ENCODE measurements at places on chromosomes 1 and 21.
A peak's percentile ranks its signal among the peaks of the same experiment; 100 is the strongest.

DNA sequence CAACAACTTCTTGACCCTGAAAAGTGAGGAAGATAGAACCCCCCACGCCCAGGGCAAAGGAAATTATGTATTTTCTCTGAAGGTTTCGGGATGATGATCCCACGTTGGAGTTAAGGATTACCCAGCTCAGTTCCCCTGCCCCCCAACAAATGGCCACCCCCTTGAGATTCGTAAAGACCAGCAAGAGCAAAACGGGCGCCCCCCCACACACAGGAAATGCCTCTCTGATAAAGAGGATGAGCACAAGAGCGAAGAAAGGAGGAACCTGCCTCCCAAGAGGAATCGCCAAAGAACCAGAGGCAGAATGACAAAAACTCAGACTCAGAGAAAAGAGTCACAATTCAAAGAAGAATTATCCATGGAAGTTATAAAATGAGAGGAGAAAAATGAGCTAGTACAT, 576.9 kb downstream of the MATN1 start:
- DNase-seq, result no peak

DNA sequence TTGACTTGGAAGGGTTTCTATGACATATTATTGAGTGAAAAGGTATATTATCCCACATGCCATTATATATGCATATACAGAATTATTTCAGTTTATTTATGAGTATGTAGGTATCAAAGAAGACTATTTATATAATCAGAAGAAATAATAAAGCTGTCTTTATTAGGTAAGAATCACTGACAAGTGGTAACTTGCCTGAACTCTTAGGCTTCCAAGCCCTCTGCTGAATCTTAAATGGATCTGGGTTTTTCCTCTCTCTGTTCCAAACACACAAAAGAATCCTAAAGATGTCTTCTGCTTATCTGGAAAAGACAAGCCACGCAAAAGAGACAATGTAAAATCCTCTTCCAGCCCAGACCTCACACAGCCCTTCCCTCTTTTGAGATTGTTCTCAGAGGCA, 14.9 kb upstream of the SEC16B start:
- DNase-seq, result no peak

DNA sequence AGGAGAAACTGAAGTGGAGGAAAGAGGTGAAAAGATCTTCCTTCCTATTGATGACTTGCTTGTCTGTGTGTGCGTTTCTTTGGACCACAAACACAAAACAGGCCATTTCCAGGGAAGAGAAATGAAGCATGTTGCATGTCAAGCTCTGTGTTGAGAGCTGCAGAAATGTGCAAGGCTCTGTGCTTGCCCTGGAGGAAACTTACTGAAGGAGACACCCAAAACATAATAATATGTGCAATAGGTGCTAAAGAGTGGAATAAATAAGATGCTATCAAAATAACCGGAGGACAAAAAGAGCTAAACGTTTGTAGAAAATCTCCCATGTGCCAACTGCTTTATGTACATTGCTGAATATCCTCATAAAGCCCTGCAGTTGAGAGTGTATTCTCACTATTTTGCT, 195.2 kb upstream of the HMGB4 start:
- DNase-seq, result no peak

DNA sequence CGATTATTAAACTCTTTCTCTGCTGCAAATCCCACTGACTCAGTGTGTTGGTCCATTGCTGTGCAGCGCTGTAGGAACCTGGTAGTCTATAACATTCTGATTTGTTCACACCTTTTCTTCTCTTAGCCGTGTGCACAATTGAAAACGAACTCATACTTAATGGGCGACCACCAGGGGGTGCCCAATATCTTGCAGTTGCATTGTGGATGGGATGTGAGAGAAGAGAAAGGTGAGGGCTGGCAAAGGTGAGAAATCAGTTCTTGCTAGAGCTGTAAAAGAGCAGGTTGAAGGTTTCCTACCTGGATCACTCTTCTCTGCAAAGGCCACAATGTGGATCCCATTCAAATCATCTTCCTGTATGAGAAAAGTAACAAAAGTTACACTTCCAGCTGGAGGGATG, 51.0 kb downstream of the CASQ2 start:
- DNase-seq, result peak; percentile 33

- DNase-seq, result peak; percentile 18
These were observed 346.9 kb upstream of the DAB1 start for GRCh38 chr1:57770772-57771171.

DNA sequence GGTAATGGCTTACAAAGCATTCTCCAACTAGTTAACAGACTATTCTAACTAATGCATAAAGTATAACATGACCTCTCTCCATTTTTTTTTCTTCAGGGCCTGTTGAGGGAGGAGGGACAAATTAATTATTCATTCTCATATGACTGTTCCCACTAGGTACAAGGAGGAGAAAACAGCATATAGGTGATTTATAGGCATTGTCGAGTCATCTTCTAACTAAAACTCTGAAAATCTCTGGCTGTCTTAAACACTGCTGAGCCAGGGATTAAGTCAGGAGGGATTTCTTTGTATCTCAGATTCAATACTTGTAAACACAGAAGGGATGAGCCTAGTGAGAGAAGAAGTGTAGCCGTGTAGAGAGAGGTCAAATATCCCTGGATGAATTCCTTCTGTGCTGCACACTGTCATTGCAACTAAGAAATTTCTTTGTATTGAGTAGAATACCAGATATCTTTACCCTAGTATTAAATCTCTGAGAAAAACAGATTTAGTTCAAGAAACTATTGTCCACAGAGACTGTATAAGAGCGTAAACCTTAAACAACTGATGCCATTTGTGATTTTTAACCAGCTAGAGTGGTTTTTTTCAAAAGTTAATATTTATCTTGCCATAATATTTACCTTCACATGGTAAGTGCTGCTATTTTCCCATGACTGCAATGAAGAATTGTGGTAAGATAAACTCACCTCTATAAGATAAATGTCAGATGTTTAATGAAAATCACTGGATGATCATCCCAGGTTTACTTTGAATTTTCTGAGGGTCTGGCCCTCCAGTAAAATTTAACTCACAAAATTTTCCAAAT, 465.3 kb downstream of the RWDD3 start:
- no peak for DNase-seq

DNA sequence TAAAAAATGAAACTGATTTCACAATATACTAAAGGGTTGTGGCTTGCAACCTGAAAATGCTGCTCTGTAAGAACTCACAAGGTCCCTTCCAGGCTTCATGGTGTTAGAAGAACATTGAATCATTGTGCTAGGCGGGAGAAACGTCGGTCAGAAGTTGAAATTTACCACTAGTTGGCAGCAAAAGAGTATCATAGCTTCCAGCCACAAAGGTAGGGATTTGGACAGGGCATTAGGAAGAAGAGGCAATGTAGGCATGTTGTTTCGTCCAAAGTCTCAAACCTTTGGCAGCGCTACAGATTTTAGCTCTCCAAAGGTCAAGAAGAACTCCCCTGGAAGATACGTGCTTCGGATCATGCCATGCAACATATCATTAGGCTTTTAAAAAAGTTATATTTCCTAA, 62.5 kb upstream of the ZP4 start:
- DNase-seq, result peak; percentile 16

- peak; percentile 43 for DNase-seq
These were observed 622.4 kb upstream of the PKN2 start for GRCh38 chr1:88061492-88062177.

DNA sequence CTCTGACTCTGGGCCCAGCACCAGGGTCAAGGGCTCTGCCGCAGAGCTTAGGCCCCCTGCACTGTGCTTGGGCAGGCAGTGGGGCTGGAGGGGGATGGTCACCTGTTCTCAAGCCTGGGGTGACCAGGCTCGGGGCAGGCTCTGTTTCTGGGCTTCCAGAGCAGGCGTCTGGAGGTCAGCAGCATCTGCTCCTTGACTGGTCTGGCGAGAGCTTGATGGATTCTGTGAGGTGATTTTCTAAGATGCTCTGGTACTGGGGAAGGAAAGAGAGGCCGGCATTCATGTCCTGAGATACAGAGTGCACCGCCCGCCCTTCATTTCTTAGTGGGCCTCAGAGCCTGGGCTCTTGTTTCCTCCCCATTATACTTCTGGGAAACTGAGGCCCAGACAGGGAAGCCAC, 24.5 kb downstream of the RAB7B start:
- DNase-seq, result no peak

DNA sequence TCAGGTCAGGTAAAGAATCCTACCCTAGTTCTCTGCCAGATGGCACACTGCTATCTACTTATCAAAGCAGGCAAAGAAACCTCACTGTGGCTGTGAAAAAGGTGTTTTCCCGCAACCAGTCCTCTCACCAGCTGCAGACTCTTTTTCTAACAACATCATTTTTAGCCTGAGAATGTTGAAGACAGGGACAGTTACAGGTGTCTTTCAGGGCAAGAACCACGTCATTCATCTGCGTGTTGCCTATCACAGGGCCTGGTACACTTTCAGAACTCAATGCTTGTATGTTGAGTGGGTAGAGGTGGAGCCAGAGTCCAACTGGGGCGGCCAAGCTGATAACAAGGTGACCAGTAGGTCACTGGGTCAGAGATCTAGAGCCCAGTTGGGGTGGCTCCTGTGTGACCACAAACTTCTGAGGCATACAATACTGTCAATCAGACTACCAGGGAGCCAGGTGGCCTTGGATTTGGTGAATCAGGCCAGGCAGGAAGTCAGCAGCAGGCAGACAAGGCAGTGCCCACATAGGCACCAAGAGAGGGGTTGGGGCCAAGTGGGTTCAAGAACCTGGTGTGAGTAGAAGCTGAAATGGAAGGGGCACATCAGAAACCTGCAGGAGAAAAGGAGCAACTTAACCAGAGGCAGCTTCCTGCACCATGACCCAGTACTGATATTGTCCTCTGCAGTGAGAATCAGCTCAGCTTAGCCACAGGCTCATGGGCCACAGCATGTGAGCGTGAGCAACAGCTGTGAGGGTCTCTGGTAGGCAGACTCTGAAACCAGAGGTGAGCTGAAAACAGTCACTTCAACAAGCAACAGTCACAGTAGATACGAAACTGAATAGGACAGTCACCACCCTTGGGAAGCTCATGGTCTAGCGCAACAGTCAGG, 123.6 kb downstream of the DTL start:
- DNase-seq, result no peak

DNA sequence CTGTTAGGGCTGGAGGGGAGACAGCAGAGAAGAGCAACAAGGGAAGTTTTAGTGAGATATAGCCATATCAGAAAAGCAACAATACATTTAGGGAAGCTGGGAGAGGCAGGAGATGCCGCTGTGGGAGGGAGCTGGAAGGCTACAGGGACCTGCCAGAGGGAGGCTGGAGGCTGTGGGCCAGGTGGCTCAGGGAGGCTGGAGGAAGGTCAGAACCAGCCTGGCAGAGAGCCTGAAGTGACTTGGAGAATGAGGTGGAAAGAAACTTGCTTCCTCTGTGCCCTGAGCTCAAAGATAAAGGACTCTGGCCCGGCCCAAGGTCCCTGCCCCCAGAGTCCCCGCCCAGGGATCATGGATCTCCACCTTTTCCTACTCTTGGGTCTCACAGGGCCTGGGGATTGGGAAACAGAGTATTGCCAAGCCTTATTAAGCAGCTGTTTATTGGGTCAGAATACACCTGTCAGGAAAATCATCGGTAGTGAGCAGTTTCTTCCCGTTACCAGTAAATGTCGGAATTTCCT, 85.9 kb downstream of the KIF26B start:
- DNase-seq, result no peak

GRCh38 chr1:13702425-13703127, 2.6 kb downstream of the PRDM2 start:
- DNase-seq, result no peak

DNA sequence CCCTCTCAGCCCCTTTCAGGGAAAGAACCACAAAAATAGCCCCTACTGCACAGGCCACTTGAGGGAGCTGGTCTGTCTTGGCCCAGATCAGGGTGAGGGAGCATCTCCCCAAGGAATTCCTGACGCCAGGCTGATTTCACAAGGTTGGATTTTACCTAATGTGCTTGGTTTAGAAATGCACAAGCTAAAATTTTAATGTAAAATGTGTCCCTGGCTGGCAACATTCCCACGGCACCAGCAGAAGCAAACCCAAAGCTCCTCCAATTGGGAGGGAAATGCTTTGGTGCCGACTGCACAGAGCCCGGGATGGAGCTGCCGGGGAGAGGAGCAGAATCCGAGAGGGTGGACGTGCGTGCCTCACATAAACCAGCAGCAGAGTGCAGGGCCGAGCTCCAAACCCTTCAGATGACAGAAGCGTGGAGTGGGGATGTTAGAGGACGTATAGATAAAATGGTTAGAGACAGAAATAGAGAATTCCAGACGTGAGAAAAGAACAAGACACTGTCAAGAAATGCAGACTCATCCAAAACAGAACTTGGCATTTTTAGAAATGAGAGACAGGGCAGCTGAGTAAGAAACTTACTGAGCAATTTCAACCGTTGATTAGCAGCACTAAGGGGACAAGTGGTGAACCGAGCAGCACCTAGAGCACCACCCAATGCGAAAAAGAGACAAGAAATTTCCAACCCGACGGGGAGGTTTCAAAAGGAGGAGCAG, 41.6 kb upstream of the TMEM52 start:
- DNase-seq, result no peak

DNA sequence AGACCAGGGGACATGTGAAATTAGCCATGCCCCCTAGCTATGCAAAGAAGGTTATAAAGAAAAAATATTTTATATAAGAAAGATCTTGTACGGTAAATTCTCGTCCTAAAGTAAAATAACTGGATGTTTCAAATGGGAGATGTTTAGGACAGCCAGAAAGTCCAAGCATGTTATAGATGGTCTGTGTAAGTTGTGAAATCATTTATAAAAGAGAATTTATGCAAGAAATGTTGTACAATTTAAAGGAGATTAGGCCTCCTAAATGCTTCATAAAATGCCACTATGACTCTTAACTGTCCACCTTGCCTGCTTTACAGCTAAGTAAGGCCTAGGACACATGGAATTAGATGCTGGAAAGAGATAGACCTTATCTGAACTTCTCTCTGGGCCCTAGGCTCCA, 118.1 kb upstream of the POGK start:
- DNase-seq, result no peak

GRCh38 chr21:44269090-44269489, 7.4 kb upstream of the DNMT3L start:
- DNase-seq, result no peak

GRCh38 chr1:171188388-171189266, 3.5 kb downstream of the FMO2 start:
- DNase-seq, result peak; percentile 57

DNA sequence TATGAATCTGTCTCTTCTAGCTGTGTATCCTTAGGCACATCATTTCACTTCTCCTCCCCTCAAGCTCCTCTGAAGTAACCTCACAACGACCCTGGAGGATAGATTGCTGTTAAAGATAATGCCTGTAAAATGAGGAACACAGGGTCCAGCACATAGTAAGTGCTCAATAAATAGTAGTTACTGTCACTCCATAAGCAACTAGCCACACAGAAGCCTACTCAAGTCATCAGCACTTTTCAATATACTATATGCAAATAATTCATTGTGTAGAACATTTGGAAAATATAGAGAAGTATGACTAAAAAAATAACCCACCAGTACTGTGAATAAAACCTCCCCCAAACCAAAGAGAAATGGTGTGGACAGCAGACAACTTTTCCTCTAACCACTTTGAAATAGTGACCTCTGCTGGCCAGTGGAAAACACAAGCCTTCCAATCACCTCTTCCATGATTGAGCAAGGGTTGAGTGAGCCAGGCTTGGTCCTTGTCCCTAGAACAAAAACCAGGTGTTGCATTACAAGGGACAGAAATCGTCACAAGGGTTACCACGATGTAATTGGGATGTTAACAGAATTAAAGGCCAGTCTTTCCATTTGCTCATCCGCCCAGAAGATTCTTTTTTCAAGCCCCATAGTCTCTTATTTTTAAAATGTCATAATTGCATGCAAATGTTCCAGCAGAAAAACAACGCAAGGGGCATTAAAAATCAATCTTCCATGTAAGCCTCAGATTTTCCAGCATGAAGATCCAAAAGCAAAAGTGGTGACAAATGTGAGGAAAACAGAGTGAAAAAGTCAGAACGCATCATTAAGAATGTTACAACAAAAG, 15.7 kb upstream of the GLIS1 start:
- DNase-seq, result peak; percentile 54

GRCh38 chr1:26879793-26880192, 10.3 kb downstream of the GPN2 start:
- no peak for DNase-seq
